ENCODE measurements at places on chromosomes 12 and 14.
A peak's percentile ranks its signal among the peaks of the same experiment; 100 is the strongest.

GRCh38 chr12:92078167-92079053 is 67.2 kb downstream of the BTG1 start:
- no peak for DNase-seq

DNA sequence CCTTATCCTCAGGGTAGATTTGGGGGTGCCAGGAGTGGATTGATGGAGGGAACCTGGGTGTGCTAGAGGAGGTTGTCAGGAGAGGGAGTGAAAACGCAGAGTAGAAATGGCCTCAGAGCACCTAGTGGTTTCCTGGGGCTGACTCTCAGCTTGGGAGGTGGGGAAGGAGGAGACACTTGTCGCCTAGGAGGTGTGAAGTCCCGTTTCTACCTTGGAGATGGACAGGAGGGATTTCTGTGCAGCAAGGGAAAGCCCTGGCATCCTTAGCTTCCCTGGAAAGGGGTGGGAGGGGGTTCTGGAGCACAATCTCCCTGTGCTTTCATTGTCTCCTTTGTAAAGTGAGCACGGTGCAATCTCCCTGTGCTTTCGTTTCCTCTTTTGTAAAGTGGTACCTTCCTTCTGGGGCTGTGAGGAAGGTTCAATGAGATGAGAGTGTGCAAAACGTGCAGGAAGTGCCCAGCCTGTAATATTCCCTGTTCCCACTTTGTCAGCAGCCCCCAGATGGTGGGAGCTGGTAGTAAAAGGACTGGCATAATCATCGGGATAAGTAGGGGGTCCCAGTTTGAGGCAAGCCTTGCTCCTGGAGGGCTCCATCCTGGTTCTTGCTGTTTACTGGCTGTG is 1.6 kb downstream of the OAS3 start:
- no peak for DNase-seq

DNA sequence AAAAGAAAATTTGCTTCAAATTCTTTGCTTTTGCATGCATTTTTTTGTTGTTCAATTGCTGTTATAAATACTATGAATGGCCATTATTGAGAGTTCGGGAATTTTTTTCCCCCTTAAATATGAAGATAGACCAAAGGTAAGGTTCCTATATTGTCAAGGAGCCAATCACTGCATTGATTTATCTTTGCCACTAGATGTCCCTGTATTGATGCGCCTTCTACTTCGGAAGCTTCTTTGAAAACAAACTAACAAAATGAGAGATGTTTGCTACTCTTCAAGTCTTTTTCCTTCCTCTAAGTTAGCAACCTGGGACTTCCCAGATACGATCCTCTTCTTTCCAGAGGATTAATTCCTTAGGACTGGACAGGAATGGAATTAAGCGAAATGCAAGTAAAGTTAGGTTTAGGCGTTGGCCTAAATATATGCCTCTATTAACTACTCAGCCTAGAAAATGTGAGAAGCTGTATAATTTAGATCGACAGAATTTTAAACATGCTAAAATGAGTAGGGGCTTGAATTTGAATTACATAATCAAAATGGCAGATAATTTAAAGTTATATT is 318.1 kb downstream of the AEBP2 start:
- no peak for DNase-seq

- no peak for DNase-seq
These were observed 496.4 kb downstream of the FOXG1 start for GRCh38 chr14:29262979-29263378.

DNA sequence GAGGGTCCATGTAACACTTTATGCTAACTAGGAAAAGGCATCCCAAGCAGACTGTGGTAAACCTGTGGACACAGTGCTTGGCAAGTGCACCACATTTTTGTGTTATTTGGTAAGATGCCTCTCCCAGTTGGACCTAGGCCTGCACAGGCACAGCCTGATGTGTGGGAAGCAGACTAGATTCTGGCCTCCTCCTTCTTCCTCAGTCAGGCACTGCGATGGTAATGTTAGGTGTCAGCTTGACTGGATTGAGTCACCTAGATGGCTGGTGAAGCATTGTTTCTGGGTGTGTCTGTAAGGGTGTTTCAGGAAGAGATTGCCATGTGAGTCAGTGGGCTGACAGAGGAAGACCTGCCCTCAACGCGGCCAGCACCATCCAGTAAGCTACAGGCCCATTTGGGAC is 25.3 kb upstream of the RHOJ start:
- DNase-seq: no peak

DNA sequence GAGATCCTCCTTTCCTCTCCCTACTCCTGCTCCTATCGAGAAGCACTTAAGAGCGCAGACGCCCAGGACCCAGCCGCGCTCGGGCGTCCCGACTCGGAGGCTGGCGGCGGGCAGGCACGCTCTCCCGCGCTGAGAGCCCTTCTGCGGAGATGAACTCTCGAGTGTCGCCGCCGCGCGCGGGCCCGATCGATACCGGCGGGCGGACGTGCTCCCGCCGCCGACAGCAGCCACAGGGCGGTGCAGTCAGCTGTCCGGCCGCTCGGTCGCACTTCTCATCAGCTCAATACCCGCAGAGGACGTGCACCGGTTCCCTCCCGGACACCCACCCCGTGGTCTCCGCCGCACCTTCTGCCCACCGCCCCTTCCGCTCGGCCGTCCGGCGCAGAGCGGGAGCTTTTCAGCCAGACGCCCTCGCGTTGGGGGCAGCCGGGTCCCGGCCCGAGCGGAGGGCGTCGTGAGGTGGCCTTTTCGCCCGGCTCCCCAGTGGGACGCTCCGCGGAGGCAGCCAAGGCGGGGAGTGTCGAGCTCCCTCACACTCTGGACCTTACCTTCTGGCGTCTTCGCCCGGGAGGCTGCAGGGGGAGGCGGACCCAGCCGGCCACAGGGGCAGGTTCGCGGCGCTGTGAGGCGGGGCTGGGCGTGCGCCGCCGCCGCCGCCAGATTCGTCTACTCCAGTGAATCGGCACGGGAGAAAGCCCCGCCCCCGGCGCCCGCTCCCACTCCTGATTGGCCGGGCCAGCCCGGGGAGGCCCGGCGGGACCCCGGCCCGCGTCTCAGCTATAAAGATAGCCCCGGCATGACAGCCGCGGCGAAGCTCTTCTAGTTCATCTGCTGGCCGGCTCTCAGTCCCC is at the start of gene INSM2:
TSS of gene INSM2 (plus strand) at position 808 of the 851 bp plus-strand sequence. CDS start 89 bp downstream, outside the sequence.
- DNase-seq: no peak

DNA sequence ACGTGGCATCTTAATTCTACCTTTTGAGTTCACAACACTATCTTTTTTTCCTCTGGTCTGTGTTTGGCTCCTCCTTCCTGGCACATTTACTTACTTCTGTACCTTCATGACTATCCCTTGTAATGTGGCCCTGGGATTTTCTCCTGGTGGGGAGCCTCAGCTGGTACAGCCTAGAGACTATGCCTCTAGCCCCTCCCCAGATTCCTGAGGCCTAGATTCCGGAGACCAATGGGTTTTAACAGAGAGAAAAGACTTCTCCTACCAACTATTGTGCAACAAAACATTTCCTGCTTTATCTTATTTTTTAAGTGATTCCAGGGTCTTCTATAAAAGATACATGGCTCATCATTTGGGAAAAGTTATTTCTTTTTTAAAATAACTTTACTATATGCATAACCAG is 216.2 kb upstream of the KRR1 start:
- no peak for DNase-seq

DNA sequence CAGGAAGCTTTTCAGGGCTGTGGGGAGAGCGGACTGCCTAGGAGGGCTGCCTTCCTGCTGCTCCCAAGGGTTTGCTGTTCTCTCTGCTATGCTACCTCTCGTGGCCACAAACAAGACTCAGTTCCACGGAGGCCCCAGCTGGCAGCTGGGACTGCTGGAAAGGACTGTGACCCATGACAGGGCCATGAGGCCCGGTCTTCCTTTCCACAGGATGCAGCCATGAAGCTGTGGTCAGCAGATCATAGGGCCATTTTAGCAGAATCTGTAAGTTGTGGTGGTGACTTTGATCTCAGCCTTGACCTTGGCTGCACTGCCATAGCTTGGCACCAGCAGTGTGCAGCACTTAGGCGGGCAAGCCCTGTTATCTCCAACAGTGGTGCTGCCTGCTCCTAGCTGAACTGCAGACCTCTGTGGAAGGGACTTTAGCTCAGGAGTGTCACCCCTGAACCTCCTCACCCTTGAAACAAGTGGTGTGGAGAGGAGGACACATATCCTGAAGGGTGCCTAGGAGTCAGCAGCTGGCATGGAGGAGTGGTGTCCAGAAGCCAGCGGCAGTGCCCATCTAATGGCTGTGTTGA is 12.3 kb downstream of the KRT80 start:
- no peak for DNase-seq

DNA sequence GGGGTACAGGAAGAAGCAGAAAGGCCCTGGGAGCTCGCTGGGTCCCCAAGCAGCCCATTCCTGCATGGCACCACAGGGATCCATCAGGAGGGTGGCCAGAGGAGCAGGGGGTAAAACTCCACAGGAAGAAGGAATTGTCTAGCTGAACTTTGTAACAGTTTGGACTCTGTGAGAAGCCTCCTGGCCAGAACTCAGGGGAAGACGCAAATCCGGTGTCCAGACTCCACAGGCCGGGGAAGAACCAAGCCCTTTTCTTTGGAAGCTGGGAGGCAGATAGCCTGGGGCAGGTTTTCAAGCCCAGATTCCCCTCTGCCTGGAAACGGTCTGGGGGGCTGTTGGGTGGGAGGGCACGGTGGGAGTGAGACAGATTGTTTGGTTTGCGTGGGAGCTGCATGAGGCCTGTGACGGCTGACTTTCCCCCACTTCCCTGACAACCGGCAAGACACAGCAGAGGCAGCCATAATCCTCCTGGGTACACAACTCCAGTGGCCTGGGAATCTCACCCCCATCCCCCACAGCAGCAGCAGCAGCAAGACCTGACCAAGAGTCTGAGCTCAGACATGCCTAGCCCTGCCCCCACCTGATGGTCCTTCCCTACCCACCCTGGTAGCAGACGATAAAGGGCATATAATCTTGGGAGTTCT is 16.7 kb downstream of the GPHB5 start:
- no peak for DNase-seq

GRCh38 chr12:32902287-32902997 is 5.9 kb upstream of the PKP2 start:
- no peak for DNase-seq

- DNase-seq: no peak
These were observed 2.2 kb downstream of the DHRS1 start for GRCh38 chr14:24297190-24297964.

DNA sequence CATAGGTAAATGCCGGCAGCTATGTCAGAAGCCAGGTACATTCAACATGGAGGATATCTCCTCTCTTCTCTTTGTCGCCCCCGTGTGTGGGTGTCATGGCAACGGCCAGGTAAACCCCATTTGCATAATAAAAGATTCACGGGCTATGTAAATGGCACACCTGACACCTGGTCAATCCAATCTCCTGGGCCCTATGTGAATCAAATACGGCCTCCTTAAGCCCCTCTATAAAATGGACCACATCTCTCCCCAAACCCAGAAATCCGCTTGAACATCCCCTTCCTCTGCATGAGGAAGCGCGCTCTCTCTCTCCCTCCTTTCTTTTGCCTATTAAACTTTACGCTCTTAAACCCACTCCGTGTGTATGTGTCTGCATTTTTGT is 363.7 kb downstream of the SOX5 start:
- no peak for DNase-seq

- no peak for DNase-seq
These were observed 677.6 kb downstream of the NRXN3 start for GRCh38 chr14:78847801-78848200.

DNA sequence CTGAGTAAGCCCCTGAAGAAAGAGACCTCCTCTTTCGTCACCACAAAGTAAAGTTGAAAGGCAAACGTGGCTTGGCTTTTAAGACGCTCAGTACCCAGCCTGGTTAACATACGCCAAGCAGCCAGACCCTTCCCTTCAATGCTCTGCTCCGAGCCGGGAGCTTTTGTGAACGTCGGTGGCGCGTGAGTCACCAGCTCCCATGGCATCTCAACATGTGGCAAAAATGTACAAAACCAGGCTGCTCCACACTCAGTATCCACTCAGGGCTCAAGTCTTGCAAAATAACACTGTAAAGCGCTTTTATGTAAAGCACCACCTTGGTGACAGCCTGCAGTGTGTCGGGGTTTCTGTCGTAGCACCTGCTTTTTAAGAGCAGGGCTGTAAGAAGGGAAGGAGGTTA is 89.0 kb downstream of the SETD3 start:
- no peak for DNase-seq

- no peak for DNase-seq
These were observed 408.5 kb upstream of the RGS6 start for GRCh38 chr14:71523630-71524319.

DNA sequence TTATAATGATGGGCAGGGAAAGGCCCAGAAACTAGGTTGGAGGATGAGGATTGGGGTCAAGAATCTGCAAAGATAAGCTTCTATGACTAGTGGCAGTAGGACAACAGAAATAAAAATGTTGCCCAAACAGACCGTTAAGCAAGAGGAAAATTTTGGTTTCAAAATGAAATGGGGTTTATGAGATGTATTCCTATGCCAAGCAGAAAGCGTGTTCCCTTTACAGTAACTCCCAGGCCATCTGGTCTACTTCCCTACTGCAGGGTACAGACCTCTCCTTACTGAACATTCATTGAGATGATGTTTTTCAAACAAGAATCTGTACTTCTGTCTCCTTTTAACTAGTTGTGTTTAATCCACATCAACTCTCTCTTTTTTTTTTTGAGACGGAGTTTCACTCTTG is 20.4 kb upstream of the TMEM229B start:
- no peak for DNase-seq

DNA sequence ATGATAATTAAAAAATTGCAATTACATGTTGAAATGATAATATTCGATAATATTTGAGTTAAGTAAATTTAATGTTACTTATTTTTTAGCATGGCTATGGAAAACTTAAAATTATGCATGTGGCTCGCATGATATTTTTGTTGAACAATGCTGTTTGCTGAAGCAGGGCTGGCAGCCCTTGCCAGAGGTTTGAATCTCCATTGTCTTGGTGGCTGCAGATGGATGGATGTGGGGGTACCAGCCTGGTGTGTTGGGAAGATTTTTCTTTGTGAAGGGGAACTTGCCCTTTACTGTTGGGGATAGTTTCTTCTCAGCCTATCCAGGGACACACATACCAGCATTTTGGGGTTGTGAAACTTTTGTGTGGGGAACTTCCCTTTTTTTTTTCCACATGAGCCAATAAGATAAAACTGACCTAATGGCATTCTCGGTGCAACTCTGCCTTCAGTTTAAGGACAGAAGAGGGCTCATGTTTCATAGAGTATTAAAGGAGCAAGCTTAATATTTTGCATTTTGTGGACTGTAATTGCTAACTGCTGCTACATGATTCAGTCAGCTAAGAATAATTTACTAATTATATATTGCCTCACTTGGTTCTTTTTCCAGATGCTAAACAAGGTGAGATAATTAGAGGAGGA is 8.8 kb downstream of the RASSF3 start:
- DNase-seq: peak; percentile 26

- no peak for DNase-seq
These were observed 31.1 kb downstream of the AK7 start for GRCh38 chr14:96422992-96423391.

- no peak for DNase-seq
These were observed at the start of gene CD9 for GRCh38 chr12:6200256-6201212. TSS of gene CD9 (plus strand) at chr12:6200400. CDS start at chr12:6200500, 100 bp downstream.

- DNase-seq: no peak
These were observed 247.4 kb downstream of the SYT10 start for GRCh38 chr12:33192226-33192625.

GRCh38 chr14:33282331-33283230 is 343.9 kb downstream of the NPAS3 start:
- DNase-seq: no peak

- DNase-seq: no peak
These were observed 80.2 kb upstream of the KRR1 start for GRCh38 chr12:75591628-75592027.

- no peak for DNase-seq
These were observed 927 bp downstream of the PTHLH start for GRCh38 chr12:27971606-27972005.

GRCh38 chr12:130338794-130339601 is 1.3 kb downstream of the PIWIL1 start:
- no peak for DNase-seq
